Pancreas (tissue), 10 donors: ENCODE measurements at places on chromosomes 12 and 14. TPM values are rescaled to one million over a fixed set of nuclear protein-coding genes. Genes with fewer than 3 reads are reported as not detected.

DNA sequence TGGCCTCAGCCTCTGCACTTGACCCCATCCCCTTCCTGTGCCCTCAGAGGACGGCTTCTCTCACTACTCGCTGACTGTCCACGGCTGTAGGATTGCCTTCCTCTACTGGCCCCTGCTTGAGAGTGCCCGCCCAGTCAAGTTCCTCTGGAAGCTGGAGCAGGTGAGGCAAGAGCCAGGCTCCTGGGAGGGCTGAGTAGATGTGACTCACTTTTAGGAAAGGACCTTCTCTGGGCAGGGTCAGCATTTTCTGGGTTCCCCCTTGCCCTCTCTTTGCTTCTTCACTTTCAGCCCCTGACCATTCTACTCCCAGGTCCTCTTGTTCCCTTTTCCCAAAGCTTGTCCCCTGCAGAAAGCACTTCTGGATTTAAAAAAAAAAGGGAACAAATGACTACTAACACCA, 7.7 kb downstream of the CLSTN3 start:
- no peak for DNase-seq
- no peaks in the 10 kb centered on the region for H3K27me3 ChIP-seq
- H3K4me1 ChIP-seq = no peaks in the 10 kb centered on the region

DNA sequence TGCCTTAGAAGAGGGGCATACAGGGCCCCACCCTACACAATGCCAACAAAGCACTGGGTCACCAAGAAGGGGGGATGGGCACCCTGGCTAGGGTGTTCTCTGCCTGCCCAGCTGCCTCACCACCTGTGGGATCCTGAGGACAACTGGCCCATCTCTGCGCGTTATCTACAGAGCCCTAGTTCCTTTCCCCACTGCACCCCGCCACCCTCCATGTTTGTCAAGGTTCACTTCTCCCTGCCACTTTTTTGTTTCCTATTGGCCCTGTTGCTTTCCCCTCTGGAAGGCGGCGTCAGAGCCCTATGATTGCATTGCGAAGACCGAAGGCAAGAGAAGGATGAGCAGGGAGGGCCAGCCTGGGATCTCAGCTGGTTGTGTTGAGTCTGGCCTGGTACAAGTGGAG, 1.6 kb downstream of the SLC48A1 start:
- no peak overlapping the region for H3K27ac ChIP-seq
- no peak for DNase-seq
- no peaks in the 10 kb centered on the region for H3K36me3 ChIP-seq
- no peak overlapping the region for H3K4me3 ChIP-seq

DNA sequence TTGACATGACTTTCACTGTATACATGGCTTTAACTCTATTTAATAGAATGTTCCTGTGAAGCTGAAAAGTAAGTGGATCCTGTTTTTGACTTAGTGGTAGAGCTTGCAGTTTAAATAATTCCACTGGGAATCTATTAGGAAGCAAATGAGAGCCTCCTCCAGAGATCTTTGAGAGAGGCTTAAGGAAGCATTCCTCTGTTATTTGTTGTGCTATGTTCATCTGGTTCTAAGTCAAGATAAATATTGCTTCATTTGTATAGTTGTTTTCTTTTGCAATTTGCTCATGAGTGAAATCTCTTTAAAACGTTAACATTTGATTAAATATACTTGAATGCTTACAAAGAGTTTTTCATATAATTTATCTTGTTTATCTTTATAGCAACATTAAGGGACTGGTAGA, 70.4 kb downstream of the TMTC2 start:
- peaks cover 6% of the 10 kb centered on the region for H3K4me1 ChIP-seq
- no peaks in the 10 kb centered on the region for H3K27me3 ChIP-seq
- no peaks in the 10 kb centered on the region for H3K36me3 ChIP-seq
- no peak overlapping the region for H3K27ac ChIP-seq

SERPINA9 gene
- total RNA-seq = not detected

MMP14 gene
- 146 TPM for total RNA-seq

RNF212B gene
- total RNA-seq = not detected
